Activated T-cell treated with anti-CD3 and anti-CD28 coated beads, Interleukin-2, amount 50 U/mL, for 4 hours (primary cell): ENCODE measurements at places on chromosomes 12 and 14. TPM values are rescaled to one million over a fixed set of nuclear protein-coding genes. Genes with fewer than 3 reads are reported as not detected.

Gene RNF212B
- not detected for total RNA-seq

Gene CIROP
- not detected for total RNA-seq

Gene SMIM41
- total RNA-seq = not detected

Gene RNASE7
- total RNA-seq = not detected

Gene CLEC1A
- total RNA-seq = not detected

GRCh38 chr12:93524386-93525133 lies 47.9 kb upstream of the SOCS2 start:
- no peak for DNase-seq

DNA sequence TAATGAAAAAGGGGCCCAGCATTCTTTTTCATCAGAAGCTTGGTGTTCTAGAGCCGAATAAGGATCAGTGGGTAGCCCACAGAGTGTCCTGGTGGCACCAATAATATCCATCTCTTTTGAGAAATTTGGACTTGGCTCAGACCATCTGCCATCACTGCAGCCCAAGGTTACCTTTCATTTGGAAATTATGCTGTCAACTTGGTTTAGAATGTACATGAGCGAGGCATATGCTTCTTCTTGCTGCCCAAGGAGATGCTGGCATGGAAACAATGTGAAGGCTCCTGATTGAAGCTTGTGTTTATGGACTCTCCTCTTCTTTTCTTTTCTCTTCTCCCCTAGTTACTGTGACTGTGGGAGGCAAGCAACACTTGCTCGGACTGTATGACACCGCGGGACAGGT lies 50.0 kb downstream of the GPHB5 start:
- no peak for DNase-seq

- DNase-seq = no peak
These were observed 136.9 kb downstream of the EGLN3 start for GRCh38 chr14:33814010-33814409.

GRCh38 chr14:29822430-29822709 lies 105.3 kb downstream of the PRKD1 start:
- DNase-seq = no peak

GRCh38 chr14:89388853-89389252 lies 28.2 kb downstream of the FOXN3 start:
- no peak for DNase-seq

DNA sequence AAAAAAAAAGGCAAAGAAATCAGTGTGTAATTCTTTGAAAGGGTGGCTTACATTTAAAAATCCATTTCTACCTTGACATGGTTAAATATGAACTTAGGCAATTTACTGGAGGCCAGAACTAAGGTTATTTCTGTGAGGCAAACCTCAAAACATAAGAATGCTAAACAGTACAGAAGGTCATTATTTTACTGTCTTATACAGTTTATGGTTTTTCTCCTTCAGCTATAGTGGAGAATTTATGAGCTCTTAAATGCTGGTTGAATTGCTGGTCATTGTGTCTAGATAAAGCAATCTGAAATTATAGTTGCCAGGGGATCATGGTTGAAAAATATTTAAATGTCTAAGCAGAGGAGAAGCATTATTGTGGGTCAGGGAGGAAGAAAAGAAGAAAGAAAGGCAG lies 70.5 kb downstream of the TRIM9 start:
- no peak for DNase-seq

- no peak for DNase-seq
These were observed 12.0 kb downstream of the PDE6H start for GRCh38 chr12:14984766-14985285.

- DNase-seq = no peak
These were observed 10.8 kb downstream of the ITPK1 start for GRCh38 chr14:93104961-93105360.

DNA sequence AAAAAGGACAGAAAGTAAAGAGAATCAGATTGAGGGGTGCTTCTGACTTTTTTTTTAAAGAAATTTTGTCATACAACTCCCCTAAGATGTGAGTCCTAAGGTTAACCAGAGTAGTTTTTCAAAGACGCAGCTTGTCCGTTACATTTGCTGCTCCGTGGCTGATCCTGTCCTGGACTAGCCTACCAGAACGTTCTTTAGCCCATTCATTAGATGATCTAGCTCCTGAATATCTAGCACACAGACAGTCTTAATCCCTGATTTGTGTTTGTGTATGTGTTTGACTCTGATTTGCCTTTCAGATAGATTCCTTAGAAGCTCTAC lies 60.3 kb downstream of the SAMD4A start:
- no peak for DNase-seq

DNA sequence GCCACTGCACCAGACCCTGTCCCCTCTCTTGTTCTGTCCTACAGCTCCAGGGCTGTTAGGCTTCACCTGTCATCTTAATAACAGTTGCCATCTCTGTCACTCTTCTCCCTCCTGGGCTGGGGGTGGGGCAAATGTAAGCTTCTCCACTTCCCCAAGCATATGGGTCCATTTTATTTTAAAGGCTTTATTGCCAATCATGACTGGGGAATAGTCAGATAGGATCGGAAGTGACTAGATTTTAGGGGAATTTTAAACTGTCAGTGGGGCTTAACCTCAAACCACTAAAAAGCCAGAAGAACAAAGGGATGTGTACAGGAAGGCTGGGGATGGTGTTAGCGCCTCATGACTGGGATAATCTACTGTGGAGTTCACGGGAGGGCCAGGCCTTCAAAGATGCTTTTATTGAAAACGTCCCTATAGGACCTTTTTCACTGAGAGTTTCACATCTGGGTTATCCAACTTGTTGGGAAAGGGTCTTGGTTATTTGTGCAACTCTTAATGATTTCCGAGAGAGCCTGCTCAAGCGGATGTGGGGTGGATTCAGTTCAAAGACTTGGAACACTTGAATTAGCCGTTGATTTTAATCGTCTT lies 41.6 kb downstream of the CHST11 start:
- DNase-seq = peak; percentile 29
